ENCODE measurements at places on chromosomes 3 and 15.

GRCh38 chr3:158847452-158847821 lies 45.6 kb downstream of the MFSD1 start:
- DNase-seq = no peak

GRCh38 chr3:116199063-116199462 lies 246.2 kb downstream of the LSAMP start:
- DNase-seq = no peak

- DNase-seq = no peak
Observed at GRCh38 chr15:67509918-67510317, 11.0 kb upstream of the C15orf61 start.

DNA sequence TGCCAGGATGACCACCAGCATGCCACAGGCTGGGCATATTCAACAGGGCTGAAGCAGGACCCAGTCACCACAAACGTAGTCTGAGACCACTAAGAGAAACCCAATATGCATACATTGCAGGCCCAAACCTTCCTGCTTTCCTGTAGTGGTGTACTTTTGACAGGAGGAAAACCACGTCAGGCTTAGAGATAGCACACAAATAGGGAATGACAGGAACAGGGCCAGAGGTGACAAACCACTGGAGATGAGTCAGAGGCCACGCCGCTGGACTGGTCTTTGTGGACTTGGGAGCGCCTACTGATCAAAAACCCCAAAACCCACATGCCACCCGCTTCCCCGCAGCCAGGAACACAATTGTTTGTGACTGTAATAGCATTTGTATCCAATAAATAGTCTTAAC lies 3.6 kb upstream of the EFCAB12 start:
- DNase-seq = no peak

All from activated naive CD4-positive, alpha-beta T cell (primary cell).